ENCODE measurements at places on chromosomes 6 and 20.

DNA sequence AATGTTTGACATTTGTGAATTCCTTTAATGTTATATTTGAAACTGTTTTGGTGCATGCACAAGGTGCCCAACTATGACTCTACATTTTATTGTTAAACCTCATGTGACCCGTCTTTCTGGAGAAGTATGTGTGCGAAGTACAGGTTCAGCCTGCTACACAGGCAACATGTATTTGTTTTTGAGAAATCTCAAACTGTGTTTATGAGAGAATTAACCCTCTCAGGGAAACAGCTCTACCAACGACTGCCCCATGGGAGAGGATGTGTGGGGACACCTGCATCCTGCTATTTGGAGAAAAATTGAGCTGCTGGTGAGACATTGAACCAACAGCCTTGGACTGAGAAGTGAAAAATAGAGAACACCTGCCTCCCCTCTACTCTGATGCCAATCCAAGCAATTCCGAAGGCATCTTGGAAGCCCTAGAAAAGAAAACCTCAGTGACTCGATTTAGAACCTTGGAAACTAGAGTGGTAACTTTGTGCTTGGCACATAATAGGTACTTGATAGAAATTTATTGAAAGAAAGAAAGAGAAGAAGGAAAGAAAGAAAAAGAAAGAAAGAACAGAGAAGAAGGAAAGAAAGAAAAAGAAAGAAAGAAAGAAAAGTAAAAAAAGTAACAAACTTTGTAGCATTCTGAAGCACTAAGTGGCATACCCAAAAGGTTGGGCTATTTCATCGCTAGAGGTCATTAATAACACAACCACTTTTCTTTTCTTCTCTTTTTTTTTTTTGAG, 2.9 kb upstream of the AKAP12 start:
- DNase-seq: no peak

GRCh38 chr6:36333931-36334725, 2.6 kb downstream of the BNIP5 start:
- no peak for DNase-seq

DNA sequence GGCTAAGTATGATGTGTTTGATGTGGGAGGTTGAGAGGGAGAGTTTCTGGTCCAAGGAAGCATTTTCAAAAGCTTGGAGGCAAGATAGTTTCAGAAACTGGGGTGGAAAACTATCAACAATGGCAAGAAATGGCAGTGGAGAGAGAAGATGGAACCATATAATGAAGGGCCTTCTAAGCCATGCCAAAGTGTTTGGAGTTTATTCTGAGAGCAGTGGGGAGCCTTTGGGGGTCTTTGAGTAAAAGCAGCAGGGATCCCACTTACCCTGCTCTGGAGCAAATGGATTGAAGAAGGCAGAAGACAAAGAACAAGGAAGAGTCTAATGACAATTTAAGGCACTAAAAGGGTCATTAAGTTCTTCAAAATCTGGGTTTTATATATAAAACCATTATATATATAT, 538.9 kb downstream of the UTRN start:
- DNase-seq: no peak

DNA sequence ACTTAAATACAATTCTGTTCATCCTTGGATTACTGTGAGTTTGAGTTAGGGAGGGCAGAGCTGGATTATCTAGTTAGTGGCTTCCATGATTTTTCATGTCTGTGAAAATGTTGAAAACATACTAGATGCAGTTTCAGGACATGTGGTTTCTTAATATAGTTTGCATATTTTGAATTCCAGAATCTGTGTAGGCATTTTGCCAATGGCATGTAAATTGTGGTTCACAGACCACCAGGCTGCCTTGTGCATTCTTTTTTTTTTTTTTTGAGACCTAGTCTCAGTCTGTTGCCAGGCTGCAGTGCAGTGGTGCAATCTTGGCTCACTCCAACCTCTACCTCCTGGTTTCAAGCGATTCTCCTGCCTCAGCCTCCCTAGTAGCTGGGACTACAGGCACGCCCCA, 42.8 kb downstream of the CDC5L start:
- DNase-seq: no peak

DNA sequence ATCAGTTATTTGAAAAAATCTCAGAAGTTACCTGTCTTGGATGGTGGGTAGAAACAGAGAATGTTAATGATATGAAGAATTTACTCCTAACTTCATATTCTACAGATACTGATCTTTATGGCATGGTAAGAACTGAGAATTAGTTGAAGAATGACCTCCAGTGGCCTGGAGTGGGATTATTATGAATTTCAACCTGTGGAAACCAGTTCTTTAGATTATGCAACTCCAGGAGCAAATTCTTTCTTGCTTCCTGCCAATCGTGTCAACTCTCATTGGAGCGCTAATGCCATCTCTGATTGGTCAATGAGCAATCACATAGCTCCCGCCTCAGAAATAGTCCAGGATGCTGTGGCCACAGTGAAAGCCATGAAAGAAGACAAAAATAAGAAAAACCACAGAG, 40.6 kb downstream of the LYRM2 start:
- DNase-seq: no peak

- DNase-seq: no peak
Observed at GRCh38 chr6:87430499-87430898, 22.7 kb downstream of the CFAP206 start.

DNA sequence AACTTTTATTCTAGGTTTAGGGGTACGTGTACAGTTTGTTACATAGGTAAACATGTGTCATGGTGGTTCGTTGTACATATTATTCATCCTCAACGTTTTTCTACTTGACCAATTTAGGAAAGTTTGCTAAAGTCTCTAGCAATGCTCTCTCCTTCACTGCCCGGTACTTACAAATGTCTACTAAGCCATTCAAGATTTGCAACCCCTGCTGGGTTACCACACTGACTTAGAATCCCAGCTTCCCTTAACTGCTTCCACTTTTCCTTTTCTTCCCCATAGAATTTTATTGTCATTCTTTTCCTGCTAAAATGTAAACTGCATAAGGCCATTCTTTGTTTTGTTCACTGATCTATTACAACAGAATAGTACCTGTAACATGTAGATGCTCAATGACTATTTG, 97.4 kb downstream of the SMPDL3A start:
- DNase-seq: no peak

GRCh38 chr6:148869585-148869984, 122.8 kb downstream of the UST start:
- no peak for DNase-seq

GRCh38 chr20:37494301-37494700, 26.7 kb upstream of the NNAT start:
- no peak for DNase-seq

DNA sequence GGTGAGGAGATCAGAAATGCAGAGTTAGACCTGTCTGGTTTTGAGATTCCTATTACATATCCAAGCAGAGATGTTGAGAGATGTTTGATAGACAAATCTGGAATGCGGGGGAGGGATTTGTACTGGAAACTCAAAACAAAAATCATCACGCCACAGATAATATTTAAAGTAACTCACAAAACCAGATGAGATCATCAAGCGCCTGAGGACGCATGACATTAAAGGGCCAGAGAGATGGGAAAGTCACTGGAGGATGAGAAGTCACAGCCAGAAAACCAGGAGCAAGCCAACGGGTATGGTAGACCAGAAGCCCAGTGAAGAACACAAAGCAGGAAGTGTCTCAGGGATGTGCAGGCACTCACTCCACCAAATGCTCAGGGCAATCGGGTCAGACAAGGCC, 87.7 kb downstream of the DLL1 start:
- no peak for DNase-seq

- no peak for DNase-seq
Observed at GRCh38 chr6:128569732-128570679, 49.6 kb upstream of the PTPRK start.

GRCh38 chr20:39880890-39881289, 808.1 kb downstream of the MAFB start:
- no peak for DNase-seq

DNA sequence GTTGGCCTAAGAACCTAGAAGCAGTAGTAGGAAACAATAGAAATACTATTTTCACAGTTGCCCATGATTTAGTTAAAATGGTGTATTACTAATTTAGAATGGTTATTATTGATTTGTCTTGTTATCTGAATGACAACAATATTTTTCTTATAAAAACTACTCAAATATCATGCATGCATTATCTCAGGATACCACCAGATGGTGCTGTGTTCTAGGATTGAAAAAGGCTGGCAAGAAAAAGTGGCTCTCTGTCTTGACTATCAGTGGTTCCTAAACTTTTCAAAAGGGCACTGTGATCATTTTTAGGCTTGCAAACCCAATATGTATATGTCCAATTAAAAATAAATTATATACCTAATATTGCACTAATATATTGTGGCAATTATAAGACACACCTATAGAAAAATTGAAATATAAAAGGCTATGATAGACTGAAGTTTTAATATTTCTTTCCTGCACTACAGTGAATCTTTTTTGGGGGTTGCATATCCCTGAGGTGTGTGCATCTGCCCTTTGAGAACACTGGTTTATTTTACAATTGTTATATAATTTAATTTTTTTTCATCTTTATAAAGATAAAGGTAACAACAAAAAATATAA, 131.7 kb upstream of the MLIP start:
- DNase-seq: no peak

DNA sequence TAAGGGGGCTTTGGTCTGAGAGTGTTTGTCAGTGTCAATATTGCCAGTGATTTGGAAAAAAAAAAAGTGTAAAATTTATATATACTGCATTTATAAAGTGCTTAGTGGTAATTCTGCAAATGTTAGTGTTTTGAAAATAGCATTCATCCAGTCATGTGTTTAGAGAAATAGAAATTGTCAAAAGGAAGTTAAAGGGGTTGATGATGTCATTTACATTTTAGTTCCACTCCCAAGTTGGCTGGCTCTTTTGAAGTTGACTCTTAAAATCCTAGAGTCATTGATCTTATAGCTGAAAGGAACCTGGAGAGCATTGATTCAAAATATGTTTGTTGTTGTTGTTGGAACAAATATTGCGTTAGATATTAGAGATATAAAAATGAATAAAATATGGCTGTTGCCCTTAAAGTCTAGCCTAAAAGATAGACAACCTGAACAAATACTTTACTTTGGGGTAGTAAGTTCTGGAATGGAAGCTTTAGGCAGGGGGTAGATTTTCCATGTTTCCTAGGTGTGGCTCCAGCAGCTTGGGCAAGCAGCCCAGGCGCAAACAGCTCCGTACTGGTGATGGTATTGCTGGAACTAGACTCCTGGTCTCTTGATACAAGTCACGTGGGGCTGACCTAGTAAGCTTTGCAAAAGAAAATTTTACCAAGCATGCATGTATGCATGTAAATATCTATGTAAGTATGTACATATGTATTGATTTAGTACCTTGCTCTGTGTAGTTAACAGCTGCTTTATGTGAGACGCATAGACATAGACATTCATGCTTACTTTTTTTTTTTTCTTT, 46.3 kb downstream of the HIVEP1 start:
- no peak for DNase-seq

Measured in stimulated activated CD8-positive, alpha-beta memory T cell treated with anti-CD3 and anti-CD28 coated beads, Interleukin-4, amount 100 ng/mL, for 48 hours (primary cell).